Tibial artery (tissue), 4 donors: ENCODE measurements at places on chromosomes 1 and 21.

- no peak for DNase-seq
These were observed 8.5 kb downstream of the ERG start for GRCh38 chr21:38489729-38490128.

DNA sequence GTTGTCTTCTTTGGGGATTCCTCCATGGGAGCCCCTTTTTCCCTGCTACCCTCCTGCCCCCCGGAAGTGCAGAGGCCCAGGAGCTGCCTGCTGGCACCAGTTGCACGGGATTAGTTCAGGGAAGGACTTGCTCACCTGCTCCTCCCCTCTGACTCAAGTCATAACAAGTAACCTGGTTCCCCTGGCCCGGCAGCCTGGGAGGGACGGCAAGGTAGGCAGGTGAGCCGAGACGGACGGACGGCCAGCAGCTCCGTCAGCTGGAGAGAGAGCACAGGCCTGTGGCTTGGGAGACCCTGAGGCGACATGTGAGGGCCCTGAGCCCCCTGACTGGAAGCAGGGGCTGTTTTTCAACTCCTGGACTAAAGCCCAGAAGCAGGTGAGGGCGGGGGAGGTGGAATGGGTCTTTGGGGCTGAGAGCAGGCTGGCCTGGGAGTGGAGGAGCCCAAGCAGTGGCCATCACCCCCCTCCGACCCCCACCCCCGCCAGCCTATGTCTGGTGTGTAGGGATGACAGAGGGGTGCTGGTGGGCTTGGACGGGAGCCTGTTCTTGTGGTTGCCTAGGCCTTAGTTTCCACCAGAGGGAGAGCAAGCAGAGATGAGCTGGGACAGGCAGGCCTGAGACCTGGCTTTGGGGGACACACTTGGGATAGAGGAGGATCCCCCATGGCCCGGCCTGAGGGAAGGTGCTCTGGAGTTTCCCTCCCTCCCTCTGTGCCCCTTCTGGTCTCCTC, at the start of gene INAVA:
TSS of gene INAVA (plus strand) at position 189 of the 731 bp plus-strand sequence. CDS start 3,501 bp downstream, outside the sequence.
- no peak for DNase-seq

DNA sequence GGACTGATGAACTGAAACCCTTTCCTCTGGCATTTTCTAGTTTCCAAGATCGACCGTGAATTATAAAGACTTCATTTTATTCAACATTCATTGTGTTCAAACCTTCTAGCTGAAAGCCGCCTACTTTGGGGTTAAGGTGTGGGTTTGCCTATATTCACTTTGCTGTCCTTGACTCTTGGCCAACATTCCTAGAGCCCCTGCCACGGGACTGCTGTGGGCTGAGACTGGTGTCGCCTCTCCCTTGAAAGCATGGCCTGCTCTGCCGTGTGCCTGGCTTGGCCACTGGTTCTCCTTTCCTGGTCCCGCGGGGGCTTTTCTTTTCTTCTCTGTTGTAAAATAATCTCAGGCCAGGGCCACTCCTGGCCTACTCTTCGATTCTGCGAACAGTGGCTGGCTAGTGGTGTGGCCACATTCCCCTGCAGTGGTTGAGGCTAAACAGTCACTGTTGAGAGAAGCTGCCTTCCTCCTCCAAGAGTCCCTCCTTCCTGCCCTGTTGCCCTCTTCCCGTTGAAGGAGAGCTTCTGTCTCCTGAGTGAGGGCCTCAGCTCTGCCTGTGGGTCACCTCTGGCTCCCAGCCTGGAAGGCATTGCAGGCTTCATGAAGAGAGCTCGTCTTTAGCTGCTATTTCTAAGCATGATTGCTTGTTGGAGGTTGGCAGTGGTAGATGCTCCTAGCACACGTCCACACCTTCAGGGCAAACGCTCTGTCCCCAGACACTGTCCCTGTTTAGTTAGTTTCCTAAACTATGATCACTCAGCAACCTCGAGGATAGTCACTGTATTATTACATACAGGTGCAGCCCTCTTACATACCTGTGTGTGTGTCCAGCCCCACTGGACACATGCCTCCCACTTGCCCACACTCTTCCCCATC, 80.5 kb downstream of the GALNT2 start:
- no peak for DNase-seq

DNA sequence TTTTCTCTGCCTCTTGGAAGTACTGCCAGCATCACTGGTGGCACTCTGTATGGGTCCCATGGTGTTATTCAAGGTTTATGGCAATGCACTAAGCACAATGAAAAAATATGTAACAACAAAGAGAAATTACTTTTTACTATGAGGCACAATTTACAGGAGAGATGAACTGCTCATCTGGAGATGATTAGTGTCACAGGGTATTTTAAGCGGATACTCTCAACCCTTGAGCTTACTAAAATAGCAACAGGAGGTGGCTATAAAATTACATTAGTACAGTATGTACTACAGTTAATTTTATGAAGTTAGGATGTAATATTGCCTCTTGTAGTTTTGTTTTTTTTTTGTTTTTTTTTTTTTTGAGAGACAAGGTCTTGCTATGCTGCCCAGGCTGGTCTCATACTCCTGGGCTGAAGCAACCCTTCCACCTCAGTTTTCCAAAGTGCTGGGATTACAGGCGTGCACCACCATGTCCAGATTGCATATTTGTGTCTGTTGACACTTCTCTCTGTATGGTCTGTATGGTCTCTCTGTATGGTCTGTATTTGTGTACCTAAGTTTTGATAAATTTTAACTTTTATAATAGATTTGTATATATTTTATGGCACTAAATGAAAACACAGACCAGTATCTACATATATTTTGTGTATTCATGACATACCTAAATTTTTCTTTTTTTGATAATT, 175.6 kb upstream of the HP1BP3 start:
- DNase-seq, result no peak

- DNase-seq, result no peak
These were observed 12.8 kb upstream of the MPZL1 start for GRCh38 chr1:167708940-167709389.

- DNase-seq, result no peak
These were observed 40.4 kb upstream of the ZSWIM5 start for GRCh38 chr1:45246760-45247159.

DNA sequence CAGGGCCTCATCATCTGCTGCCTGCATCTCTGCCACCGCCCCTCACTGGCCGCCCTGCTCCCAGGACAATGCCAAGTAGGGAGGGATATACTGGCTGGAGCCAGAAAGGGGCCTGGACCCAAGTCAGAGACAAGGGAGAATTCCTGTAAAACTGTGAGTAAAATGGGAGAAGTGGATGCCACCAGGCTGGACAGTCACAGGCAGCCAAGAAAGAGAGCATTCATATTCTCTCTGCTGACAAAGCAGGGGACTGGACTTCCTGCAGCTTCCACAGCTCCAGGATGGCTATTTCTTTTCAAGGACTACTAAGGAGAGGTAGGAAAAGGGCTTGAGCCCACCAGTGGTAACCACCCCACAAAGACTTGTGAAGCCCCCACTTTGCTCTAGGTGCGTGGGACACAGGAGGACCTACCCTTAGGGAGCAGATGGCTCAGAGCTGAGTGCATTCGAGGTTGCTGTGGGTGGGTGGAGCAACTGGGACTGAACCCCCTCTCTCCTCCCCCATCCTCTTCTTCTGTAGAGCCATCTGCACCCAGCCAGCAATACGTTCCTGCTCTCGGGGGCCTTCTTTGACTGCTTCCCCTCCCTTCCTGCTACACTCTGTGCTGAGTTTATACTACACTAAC, 57.5 kb downstream of the GLIS1 start:
- no peak for DNase-seq

GRCh38 chr1:10497109-10497508, 22.4 kb downstream of the PEX14 start:
- DNase-seq, result no peak
